Brain microvascular endothelial cell (primary cell): ENCODE measurements at places on chromosomes 13 and 19.

DNA sequence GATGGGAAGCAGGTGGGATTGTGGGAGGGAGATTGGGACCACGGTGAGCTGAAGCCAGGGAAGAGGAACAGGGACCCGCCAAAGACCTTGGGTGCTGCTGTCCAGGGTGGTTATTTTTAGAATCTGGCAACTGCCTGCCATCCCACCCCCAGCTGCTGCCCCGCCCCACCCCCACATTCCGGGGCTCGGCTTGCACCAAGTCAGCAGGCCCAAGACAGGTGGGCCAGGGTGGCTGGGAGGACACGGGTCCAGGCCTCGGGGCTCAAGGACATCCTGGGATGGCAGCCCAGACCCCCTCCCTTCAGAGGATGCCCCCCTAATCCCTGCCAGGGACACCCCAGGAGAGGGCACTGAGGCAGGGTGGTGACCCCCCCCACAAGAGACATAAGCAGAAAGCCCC lies 827 bp downstream of the CKM start:
- no peak for DNase-seq

DNA sequence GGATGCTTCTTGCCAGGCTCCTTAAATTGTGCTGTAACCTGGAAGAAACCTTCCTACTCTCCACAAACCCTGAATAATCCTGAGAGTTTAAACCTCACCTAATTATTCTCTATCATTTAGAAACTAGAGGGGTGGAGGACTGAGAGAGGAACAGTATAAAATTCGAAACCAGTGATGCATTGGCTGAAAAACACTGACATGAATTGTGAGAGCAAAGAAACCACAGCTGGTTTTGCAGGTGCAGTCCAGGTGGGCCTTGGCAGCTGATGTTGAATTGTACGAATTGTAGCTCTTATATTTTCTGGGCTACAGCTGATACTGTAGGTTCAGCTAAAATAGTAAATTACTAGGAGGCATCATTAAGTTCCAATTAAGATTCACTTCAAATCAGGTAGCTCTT lies 227.0 kb upstream of the SLITRK5 start:
- no peak for DNase-seq

DNA sequence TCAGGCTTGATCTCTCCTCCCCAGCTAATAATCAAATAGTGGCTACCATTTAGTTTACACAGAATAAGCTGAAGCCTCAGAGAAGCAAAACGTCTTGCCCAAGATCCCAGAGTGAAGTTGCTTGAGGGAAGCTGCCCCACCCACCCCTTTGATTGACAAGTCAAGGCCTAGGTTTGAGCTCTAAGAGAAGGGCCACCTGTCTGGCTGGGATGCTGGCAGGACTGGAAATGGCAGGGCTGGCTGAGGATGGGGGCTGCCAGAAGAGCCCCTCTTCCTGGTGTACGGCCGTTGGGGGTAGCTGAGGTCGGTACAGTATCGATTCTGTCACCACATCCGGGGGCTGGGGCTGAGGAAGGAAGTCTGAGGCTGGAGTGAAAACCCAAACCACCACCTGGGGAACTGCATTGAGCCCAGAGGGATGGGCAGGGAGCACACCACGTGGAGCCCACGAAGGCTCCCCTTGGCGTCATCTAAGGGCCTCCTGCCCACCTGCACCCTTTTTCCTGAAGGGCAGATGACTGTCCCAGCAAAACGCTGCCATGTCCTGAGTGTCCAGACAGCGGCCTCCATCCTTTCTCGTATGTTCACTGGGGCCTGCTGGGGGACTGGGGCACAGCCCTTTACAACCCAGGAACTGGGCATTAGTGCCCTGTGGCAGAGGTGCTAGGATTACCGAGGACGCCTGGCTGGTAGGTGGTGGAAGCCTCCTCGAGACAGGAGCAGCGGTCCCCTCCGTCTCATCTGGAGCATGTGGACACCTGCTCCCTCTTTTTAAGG lies 1.4 kb upstream of the PRKD2 start:
- DNase-seq, result no peak

DNA sequence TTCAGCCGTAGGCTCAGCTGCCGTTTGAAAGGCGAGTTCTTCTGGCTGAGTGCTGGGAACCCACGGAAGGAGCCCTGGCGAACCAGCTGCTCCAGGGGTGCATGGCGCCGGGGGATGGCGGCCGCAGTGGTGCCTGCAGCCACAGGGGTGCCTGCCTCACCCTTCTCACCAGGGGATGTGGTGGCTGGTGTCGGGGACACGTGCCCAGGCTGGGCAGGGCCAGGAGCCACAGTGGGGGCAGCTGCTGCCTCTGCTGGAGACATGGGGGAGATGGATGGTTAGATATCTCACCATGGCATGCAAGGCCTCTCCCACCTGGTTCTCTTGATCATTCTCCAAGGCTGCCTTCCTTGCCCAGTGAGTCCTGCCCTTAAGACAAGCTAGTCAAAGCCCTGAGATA lies 17.1 kb downstream of the NUMBL start:
- no peak for DNase-seq

DNA sequence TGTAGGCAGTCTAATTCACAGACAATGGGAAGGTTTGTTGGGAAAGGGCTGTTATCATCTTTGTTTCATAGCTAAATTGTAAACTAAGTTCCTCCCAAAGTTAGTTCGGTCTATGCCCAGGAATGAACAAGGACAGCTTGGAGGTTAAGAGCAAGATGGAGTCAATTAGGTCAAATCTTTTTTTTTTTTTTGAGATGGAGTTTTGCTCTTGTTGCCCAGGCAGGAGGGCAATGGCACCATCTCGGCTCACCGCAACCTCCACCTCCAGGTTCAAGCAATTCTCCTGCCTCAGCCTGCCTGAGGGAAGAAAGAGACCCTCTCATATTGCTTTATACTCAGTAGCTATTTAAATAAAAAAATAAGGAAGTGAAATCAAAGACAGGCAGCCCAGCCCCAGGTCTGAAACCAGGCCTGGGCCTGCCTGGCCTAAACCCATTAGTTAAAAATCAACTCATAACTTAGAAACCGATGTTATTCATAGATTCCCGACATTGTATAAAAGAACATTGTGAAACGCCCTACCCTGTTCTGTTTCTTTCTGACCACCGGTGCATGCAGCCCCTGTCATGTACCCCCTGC lies 297.4 kb upstream of the SGCG start:
- no peak for DNase-seq

GRCh38 chr13:47303626-47304025 lies 406.8 kb upstream of the HTR2A start:
- DNase-seq, result no peak

DNA sequence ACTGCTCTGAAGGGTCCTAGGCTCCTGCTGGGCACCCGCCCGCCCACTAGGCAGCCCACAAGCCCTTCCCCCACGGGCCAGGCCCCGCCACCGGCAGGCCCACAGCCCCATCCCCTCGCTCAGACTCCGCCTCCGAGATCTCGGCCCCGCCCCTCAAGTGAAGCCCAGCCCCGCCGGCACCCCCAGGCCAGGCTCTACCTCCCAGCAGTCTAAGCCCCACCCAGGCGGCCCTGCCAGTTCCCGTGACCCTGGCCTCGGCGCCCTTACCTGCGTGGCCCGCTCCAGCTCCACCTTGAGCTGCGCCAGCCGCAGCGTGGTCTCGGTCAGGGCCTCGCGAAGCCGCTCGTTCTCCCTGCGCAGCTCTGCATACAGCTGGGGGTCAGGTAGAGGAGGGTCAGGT lies 16.3 kb downstream of the EPS8L1 start:
- DNase-seq, result no peak

GRCh38 chr13:41512441-41512840 lies 55.1 kb downstream of the RGCC start:
- no peak for DNase-seq

DNA sequence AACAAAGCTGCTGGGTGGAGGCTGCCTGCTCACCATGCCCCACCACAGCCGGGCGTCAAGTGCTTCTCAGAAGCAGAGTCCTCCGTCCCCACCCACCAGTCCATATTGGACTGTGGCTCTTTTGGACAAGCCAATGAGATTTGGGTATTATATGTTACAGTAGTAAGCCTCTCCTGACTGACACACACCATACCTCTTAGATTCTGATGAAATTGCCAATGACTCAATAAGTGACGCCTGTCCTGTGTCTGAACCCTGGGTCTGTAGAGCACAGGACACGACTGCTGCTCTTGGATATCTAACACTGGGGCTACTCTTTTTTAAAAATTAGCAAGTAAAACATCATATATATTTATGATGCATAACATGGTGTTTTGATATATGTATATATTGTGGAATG lies 44.8 kb upstream of the UBAC2 start:
- no peak for DNase-seq

- no peak for DNase-seq
Observed at GRCh38 chr19:3467437-3468198, 12.7 kb downstream of the SMIM24 start.

GRCh38 chr19:33819880-33820781 lies 23.5 kb downstream of the KCTD15 start:
- peak; percentile 23 for DNase-seq

GRCh38 chr19:5996623-5997320 lies 18.8 kb upstream of the RANBP3 start:
- DNase-seq, result no peak

- no peak for DNase-seq
Observed at GRCh38 chr13:99860745-99861144, 110.8 kb downstream of the ZIC5 start.

- DNase-seq, result no peak
Observed at GRCh38 chr13:45838171-45838745, 13.3 kb downstream of the SIAH3 start.

- DNase-seq, result peak; percentile 48
Observed at GRCh38 chr13:19860884-19861655, 2.4 kb downstream of the ZMYM5 start.

GRCh38 chr13:108368250-108368905 lies 98.9 kb downstream of the TNFSF13B start:
- DNase-seq, result no peak

DNA sequence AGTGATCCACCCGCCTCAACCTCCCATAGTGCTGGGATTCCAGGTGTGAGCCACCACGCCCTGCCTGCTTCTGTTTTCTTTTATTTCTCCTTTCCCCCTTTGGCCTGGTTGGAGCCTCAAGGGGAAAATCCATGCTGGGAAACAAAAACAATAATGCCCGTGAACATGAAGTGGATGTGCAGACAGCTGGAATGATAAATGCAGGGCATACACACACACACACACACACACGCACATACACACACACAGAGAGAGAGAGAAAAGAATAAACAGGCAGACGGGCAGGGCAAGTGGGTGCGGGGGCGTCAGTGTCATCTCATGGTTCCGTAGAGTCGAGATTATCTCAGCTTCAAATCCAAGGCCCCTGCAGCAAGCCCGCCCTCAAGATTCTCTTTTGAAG lies 4.4 kb upstream of the PLEKHF1 start:
- no peak for DNase-seq

DNA sequence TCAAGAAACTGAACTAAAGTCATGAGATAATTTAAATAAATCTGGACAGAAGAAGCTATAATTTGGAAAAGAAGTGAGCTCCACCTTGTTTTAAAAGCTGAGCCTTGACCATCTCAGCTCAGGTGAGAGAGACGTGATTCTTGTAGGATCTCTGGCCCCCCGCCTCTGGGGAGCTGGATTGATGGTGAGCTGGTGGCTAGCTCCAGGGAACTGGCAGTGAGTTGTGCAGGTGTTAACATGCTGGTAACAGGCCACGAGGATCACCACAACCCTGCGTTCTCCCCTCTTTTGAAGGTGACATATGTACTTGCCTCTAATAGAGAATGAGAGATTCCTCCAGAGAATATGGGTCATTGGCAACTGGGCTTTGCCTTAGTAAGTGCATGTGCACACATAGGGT lies 485.1 kb downstream of the IRS2 start:
- DNase-seq, result no peak

- DNase-seq, result no peak
Observed at GRCh38 chr19:29834991-29835846, 23.4 kb downstream of the CCNE1 start.

- DNase-seq, result no peak
Observed at GRCh38 chr19:17037966-17038500, 11.4 kb upstream of the CPAMD8 start.

DNA sequence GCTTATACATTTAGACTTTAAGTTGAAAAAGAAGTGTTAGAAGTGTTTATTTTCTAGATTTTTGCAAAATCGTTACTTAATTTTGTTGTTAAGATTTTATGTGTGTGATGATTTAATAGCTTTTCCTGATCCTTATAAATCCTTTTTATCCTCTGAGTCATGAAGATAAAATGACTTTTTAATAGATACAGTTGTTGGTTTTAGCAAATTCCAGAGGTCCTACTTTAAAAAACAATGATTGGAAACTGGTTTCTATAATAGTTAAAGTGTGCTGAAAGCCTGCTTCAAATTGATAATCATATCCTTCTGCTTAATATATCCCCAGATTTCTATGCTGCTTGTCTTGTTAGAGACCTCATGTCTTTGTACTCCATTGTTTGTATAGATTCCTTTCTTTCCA lies 39.0 kb downstream of the RNASEH2B start:
- no peak for DNase-seq

- DNase-seq, result no peak
Observed at GRCh38 chr19:38355728-38356725, 18.3 kb upstream of the PSMD8 start.

DNA sequence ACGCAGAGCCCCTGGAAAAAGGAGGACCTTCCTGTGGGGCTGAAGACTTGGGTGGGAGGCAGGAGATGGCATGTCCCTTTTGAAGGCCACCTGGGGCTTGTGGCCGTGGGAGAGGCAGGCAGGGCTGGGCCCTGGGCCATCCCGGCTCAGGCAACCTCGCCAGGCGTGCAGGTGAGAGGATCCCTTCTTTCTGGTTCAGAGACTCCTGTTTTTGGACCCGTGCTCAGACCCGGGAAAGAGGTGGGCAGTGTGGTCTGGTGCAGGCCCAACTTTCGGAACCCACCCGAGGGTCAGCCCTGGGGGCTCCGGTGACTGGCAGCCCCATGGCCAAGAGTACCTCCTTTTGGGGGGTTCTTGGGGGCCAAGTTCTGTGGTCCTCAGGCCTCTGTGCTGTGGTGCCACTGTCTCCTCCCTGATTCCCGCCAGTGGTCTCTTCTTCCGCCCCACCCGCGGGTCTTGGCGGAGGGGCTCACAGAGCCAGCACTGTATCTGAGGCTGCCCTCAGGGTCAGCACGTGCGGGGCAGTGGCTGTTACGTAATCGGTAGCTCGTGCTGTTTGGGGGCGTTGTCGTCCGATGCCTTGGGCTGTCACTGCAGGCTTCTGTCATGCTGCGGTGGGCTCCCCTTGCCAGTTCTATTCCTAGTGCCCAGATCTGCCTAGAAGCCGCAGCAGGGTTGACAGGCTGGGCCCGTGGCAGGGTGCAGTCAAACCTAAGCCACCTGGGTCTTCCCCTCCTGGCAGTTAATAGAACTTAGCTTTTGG lies 42.7 kb downstream of the KDM4B start:
- DNase-seq, result no peak

GRCh38 chr19:31023038-31023437 lies 326.2 kb downstream of the TSHZ3 start:
- DNase-seq, result no peak
